ENCODE measurements at places on chromosomes 3 and 15. TPM values are rescaled to one million over a fixed set of nuclear protein-coding genes. Genes with fewer than 3 reads are reported as not detected.

- no peak overlapping the region for H3K4me3 ChIP-seq
- H3K27me3 ChIP-seq, result no peaks in the 10 kb centered on the region
- no peaks in the 10 kb centered on the region for H3K36me3 ChIP-seq
- DNase-seq, result no peak
Observed at GRCh38 chr3:181999314-181999713, 287.6 kb downstream of the SOX2 start.

DNA sequence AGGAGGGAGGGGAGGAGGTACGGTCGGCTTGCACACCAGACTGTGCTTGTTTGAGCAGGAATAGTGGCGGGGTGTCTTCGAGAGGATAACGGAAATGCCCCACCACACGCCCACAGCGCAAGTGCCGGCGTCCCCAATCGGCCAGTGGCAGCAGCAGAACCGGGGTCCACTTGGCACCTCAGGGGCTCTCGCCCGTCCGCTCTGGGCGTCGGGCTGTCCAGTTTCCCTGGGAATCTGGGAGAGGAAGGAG lies 53.7 kb downstream of the CCDC54 start:
- H3K4me1 ChIP-seq, result peaks cover 20% of the 10 kb centered on the region
- H3K27ac ChIP-seq, result peak overlapping the region; percentile 51
- peaks cover 3% of the 10 kb centered on the region for H3K27me3 ChIP-seq
- H3K36me3 ChIP-seq, result no peaks in the 10 kb centered on the region
- H3K4me3 ChIP-seq, result peak overlapping the region; percentile 68

DNA sequence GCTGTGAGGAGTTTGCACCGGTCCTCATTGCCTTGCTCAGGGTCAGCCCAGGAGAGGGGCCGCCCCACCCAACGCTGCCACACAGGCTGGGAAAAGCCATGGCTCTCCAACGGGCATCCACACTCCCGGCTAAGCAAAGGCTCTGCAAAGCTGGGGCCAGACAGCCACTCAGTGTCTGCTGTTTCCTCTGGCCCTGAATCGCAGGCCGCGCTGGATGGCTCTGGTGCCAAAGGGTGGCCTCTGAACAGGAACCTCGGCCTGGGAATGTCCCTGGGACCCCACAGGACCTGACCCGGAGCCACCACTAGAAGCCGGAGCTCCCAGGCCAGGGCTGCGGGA lies 42.9 kb downstream of the RPN1 start:
- no peak overlapping the region for H3K4me3 ChIP-seq
- no peak for DNase-seq
- no peaks in the 10 kb centered on the region for H3K27me3 ChIP-seq
- no peaks in the 10 kb centered on the region for H3K4me1 ChIP-seq

- H3K4me1 ChIP-seq, result no peaks in the 10 kb centered on the region
- no peaks in the 10 kb centered on the region for H3K27me3 ChIP-seq
- no peak overlapping the region for H3K27ac ChIP-seq
Observed at GRCh38 chr15:36284911-36285310, 294.5 kb upstream of the CDIN1 start.

GRCh38 chr3:62117903-62118548 lies 255.3 kb downstream of the FEZF2 start:
- H3K4me3 ChIP-seq, result no peak overlapping the region
- H3K4me1 ChIP-seq, result no peaks in the 10 kb centered on the region
- no peaks in the 10 kb centered on the region for H3K36me3 ChIP-seq
- H3K27ac ChIP-seq, result no peak overlapping the region
- no peaks in the 10 kb centered on the region for H3K27me3 ChIP-seq
- DNase-seq, result no peak

DNA sequence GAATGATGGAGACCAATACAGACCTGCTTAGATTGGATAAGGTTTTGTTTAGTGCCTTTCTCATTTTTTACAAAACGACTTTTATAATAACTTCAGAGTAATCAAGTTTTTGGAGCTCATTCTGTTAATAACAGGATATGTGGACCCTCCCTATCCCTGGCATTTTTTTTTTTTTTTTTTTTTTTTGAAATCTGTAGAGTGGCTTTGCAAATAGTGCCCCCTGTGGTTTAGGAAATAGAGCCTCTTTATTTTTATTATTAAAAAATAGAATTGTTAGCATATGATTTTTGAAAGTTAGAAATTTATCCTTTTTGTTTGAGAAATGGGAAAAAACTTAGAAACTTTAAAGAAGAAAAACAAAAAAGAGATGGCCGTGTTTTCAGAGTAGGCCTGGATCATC lies 11.4 kb downstream of the SKIL start:
- no peak for DNase-seq
- H3K27ac ChIP-seq, result no peak overlapping the region
- peaks cover 28% of the 10 kb centered on the region for H3K4me1 ChIP-seq
- no peak overlapping the region for H3K4me3 ChIP-seq

Gene OR5H14
- total RNA-seq, result 0.02 TPM

Gene TGM4
- total RNA-seq, result not detected

Gene HIGD1A
- 77.8 TPM for total RNA-seq

Gene CCR9
- not detected for total RNA-seq

Gene NME9
- 0.46 TPM for total RNA-seq
